ENCODE measurements at places on chromosomes 7 and 10.

DNA sequence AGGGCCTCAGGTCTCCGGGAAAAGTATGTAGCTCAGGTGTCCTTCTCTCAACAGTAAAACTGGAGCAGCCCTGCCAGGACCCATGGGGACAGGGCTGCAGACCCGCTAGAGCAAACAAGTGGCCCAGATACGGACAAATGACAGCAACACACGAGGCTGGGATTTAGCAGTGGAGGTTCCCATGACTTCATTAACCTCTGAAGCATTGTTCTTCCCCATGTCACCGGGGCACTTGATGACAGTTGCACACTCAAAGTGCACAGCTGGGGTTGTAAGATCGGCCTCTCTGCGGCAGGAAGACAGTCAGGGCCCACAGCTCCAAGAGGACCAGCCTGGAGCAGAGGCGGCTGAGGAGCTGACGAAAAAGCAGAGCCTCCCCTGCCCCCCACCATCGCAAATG is 12.5 kb upstream of the PODXL start:
- no peak for DNase-seq

DNA sequence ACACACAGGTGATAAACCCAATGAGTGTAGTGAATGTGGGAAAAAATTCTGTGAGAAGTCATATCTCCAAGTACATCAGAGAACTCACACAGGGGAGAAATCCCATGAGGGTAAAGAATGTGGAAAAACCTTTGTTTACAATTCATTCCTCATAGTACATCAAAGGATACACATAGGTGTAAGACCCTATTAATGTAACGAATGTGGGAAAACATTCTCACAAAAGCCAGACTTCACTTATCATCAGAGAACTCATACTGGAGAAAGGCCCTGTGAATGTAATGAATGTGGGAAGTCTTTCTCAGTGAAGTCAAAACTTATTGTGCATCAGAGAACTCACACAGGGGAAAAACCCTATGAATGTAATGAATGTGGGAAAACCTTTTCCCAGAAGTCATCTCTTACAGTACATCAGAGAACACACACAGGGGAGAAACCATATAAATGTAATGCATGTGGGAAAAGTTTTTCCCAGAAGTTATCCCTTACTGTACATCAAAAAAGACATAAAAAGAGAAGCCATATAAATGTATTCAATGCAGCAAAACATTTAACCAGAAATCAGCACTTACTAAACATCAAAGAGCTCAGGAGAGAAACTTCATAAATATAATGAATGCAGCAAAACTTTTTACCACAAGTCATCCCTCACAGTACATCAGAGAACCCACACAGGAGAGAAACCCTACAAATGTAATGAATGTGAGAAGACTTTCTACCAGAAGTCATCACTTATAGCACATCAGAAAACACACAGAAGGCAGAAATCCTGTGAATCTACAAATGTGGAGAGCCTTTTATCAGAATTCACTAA is 49.8 kb downstream of the ZNF239 start:
- DNase-seq, result peak; percentile 2

GRCh38 chr7:12975412-12975811 is 288.0 kb downstream of the ARL4A start:
- DNase-seq, result peak; percentile 5

- no peak for DNase-seq
Measured at GRCh38 chr10:118732245-118733165, 22.3 kb downstream of the CACUL1 start.

DNA sequence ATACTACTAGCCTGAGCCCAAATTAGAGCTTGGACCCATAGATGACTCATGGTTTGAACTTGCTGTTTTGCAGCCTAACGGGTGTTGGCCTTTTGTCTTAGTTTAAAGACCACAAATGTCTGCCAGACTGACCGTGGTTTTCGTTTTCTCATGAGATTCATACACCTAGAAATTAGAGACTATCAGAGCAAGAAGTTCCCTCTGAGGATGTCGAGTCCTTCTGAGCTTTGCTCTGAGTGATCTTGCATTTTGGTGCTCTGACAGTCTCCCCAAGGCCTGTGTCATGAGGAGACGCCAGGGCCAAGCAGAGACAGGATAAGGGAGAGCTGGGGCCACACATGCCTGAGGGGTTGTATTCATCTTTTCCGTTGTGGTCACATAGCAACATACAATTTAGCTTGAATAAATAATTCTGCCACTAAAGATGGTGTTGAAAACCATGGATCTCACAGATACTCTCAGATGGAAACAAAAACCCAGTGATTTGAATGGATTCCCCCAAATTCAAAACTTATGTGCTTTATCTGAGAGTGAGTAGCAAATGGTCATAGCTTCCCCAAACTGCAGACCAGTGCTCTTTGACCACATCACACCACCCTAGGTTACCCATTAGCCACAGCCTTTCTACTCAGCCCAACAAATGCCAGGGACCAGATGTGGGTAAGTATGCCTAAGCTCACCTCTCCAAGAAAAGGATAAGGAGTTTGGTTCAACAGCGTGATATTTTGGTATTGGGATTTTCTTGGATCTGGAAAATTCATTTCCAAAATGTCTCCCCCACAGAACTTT is 762.0 kb upstream of the IGFBP3 start:
- DNase-seq, result peak; percentile 34

- no peak for DNase-seq
Measured at GRCh38 chr7:155806096-155806871, 6.0 kb downstream of the SHH start.

- DNase-seq, result no peak
Measured at GRCh38 chr10:121270906-121271305, 327.3 kb downstream of the FGFR2 start.

GRCh38 chr10:1255118-1255517 is 198.9 kb downstream of the WDR37 start:
- no peak for DNase-seq

GRCh38 chr7:122975341-122975740 is 20.2 kb downstream of the TAS2R16 start:
- peak; percentile 2 for DNase-seq

DNA sequence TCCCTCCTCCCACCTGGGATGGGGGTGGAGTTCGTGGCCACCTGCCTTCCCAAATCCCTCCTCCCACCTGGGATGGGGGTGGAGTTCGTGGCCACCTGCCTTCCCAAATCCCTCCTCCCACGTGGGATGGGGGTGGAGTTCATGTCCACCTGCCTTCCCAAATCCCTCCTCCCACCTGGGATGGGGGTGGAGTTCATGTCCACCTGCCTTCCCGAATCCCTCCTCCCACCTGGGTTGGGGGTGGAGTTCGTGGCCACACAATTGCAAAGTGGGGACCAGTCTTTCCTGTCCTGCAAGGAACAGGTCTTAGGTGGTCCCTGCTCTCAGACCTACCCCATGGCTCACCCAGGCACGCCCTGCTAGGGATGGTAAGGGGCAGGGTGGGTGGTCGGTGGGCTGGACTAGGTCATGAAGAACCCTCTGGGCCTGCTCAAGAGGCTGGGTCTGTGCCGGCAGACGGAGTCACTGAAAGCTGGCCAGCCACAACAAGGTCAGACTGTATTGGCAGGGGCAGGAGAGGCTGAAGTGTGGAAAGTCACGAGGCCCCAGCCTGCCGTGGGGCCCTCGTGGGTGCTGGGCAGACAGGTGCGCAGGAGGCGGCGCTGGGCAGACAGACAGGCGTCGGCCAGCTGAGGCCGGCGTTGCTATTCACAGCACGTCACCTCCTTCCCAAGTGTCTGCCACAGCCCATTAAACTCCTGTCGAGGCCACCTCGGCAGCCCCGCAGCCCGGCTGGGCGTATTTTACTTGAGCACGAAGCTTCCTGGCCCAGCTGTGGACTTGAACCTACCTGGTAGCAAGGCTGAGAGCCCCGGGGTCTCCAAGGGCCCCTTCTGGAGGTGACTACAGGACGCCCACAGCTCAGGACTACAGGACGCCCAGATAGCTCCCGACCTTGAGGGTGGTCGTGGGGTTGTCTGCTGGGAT is 4.1 kb downstream of the KNDC1 start:
- DNase-seq, result no peak

GRCh38 chr7:137747359-137748031 is 99.3 kb downstream of the DGKI start:
- DNase-seq, result no peak

DNA sequence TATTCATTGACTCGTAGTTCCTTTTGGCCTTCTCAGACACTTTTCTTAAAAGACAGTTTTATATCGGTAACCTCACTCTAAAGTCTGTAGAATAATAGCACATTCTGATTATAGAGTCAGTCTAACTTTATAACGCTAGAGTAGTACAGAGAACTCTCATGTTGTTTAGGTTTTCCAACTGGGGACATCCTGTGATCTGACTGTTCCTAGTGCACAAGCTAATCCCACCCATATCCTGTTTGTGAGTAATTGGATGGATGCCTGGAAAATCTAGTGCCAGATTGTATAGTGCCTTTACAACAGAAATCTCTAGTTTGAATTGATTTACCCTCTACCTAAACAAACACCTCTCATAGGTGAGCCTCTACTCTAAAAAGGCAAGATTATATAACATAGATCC is 107.4 kb downstream of the ZEB1 start:
- peak; percentile 83 for DNase-seq

DNA sequence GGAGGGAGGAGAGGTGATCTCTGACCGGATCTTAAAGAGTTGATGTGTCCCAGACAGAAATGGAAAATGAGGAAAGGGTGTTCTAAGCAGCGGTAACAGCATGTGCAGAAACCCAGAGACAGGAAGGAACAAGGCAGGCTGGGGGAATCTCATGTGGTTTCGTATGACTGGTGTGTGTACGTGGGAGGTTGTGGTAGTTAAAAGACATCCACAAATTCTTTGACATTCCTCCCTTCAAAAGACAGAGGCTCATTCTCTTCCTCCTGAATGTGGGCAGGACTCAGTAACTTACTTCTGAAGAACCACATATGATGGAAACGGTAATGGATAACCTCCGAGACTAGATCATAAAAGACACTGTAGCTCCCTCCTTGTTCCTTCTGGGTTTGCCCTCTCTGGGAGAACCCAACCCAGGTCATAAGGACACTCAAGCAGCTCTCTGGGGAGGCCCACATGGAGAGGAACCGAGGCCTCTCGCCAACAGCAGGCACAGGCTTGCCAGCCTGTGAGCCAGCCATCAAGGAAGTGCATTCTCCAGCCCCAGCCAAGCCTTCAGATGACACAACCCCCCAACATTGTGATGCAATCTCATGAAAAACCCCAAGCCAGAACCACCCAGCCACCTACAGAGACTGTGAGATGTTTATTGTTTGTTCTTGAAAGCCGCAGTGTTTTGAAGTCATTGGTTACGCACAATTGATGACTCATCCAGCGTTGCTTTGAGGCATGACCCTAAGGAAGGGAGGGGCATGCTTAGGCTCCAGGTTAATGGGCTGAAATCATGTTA is 116.0 kb downstream of the SLIT1 start:
- DNase-seq, result no peak

DNA sequence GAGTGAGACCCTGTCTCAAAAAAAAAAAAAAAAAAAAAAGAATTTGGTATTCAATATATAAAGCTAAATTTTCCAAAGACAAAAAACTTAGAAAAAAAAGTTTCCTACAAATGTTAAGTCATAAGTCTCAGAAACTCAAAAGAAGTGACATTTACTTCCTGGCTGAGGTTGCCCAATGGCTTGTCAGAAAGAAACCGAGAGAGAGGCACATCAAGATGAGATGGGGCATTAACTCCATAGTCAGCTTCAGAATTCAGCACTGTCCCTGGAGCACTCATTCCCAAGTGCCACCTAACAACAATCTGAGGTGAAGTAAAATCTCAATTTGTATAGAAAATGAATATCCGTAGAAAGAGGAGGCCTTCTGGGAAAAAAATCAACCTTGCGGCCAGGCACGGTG is 6.8 kb upstream of the SPOCK2 start:
- no peak for DNase-seq

- DNase-seq, result peak; percentile 49
Measured at GRCh38 chr7:123537026-123537642, 2.7 kb upstream of the IQUB start.

- no peak for DNase-seq
Measured at GRCh38 chr10:116952729-116953128, 52.3 kb downstream of the SHTN1 start.

- no peak for DNase-seq
Measured at GRCh38 chr10:45453639-45454255, 79.7 kb downstream of the ALOX5 start.

DNA sequence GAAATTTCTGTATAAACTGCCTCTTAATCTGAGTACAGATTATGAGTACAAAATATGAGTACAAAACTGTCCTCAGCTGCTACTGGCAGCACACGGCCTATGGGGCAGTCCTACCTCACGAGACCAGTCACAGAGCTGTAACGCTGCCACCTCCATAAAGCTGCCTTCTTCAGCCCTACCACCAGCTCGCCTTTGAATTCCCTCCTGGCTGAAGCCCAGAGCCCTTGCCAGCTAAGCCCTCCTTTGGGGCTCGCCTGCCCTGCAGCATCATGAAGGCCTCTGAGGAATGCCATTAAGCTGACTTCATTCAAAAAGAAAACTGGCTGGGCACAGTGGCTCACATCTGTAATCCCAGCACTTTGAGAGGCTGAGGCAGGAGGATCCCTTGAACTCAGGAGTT is 180.0 kb upstream of the SH2B2 start:
- DNase-seq, result no peak

DNA sequence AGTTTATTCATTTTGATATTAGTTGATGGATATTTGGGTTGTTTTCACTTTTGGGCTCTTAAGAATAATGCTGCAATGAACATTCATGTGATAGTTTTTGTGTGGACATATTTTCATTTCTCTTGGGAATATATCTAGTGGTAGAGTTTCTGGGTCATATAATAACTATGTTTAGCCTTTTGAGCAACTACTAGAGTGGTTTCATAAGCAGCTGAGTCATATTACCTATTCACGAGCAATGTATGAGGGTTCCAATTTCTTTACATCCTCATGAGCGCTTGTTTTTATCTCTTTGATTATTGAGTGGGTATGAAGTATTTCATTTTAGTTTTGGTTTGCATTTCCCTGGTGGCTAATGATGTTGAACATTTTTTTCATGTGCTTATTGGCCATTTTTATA is 182.6 kb downstream of the PON1 start:
- no peak for DNase-seq

DNA sequence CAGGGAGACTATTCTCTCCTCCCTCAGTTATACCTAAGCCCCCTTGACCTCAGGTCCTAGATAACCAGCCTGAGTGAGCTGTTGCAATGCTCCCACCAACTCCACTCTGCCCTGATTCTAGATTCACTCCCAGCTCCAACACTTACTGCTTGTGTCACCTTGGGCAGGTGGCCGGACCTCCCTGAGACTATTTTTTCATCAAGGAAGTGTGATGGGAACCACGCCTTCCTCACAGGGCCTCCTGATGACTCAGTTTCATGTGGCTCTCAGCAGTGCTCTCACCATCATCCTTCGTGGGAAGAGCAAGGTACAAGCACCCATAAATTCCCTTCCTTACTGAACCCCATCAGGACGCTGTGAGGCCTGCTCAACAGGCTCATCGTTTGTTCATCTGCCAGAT is 925.8 kb upstream of the ZNF722 start:
- DNase-seq, result no peak

DNA sequence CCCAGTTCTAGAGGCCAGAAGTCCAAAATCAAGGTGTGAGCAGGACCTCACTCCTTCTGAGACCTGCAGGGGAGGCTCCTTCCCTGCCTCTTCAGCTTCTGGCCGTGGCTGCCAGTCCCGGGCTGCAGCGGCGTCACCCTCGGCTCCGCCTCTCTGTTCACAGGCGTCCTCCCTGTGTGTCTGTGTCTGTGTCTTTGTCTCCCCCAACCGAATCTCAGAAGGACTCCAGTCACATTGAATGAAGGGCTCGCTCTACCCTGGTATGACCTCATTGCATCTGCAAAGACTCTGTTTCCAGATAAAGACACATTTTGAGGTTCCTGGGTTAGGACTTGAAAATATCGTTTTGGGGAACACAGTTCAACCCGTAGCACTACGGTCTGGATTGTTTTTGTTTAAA is 33.1 kb upstream of the GALNT11 start:
- DNase-seq, result peak; percentile 21

- no peak for DNase-seq
Measured at GRCh38 chr10:121741248-121741792, 143.1 kb upstream of the FGFR2 start.

Measured in fibroblast of the aortic adventitia (primary cell).